ENCODE measurements at places on chromosomes 1 and 21.

DNA sequence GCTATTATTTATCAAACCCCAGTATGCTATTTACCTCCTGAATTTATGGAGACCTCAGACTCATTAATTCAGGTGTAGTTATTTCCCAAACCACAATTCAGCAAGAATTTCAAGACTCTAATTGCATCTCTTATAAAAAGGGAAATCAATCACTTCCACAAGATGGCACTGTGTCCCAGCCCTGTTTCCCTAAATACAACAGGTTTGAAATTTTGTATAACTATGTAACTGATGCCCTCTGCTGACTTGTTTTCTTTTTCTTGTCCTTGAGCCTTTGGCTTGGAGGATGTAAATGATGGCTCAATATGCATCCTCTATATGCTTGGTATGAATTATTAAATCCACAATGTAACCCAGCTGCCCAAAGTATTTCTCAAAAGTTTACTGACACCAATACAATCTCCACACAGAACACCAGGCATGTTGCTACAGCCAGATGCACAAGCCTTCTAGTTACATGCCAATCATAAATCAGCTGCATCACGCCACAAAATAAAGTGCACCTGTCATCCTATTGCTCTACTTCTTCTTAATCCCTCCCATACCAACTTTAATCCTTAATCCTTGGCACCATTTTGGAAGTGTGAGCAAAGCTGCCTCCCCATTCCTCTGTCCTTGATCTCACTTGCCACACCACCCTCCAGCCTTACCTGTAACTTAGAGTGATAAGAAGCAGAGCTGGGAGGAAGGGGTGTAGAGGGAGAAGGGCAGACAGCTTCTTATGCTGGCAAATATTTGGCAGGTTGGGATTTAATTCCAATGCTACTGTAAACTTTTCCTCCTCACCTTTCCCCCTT is 9.0 kb downstream of the C1orf105 start:
- DNase-seq = no peak

- DNase-seq = no peak
These were observed 24.4 kb upstream of the GNG4 start for GRCh38 chr1:235673981-235674380.

DNA sequence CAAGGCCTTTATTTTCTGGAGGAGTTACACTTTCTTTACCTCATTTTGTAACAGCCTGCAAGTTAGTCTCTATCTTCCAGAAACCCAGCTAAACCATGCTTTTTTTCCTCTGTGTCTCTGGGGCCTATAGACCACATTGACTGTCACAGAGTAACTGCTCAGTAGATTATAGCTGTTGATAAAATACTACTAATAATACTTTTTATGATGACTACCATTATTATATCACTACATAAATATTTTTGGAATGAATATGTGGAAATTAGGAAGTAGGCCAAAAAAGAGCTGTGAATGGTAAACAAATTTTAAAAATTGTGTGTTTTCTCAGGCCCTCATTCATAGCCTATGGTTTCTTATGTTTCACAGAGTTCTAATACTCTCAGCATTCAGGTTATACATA is 233.1 kb upstream of the USP24 start:
- DNase-seq = no peak

- no peak for DNase-seq
These were observed 2.4 kb downstream of the SPSB1 start for GRCh38 chr1:9294910-9295636.

DNA sequence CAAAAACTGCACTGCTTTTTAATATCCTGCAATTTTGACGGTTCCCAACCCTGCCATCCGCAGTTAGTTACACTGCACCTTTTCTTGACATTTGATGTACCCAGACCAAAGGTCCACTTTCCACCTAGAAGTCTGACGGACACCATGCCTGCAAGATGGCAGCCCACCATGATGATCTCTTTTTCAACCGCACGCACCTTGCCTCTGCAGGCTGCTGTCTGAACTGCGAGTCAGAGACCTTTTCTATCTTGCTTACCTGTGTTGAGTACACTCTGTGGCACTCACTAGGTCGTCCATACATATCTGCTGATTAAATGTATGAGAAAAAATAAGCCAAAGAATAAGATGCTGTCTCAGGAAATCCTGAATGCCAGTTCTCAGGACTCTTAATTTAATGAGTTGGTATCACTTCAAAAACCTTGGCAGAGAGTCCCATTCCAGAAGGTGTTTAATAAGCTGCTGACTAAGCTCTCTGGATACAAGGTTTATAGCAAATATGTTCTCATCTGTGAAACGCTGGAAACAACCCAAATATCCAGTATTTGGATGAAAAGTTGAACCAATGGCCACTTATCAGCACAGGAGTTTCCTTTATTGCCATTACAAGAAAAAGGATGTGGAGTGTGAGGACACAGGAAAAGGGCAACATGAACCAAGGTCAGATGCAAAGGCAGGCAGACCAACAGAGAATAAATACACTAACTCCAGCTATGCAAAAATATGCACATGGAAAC is 37.9 kb downstream of the GNG12 start:
- no peak for DNase-seq

DNA sequence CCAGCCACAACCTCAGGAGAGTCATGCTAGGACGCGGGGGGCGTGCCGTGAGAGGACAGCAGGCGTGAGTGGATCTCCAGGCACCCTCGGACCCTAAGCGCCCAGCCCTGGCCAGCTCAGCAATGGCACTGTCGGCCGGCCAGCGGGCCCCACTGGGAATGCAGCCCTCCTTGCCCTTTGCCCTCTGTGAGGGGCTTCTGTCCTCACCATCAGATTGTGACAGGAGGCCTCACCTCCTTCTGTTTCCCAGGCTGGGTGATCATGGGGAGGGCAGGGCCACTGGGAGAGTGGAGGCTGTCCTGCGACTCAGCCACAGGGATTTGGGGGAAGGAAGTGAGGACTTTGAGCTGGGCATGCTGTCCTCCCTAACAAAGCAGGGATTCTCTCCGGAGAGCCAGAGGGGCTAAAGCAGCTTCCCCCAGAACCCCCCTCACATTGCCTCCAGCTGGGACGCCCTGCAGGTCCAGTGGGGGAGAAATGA is 6.6 kb upstream of the LRRC3 start:
- DNase-seq = no peak

GRCh38 chr1:24111996-24112779 is at the start of gene MYOM3:
MYOM3 (minus strand) TSS chr1:24112135; CDS start chr1:24108636, 3,499 bp downstream.
- DNase-seq = peak; percentile 13

- DNase-seq = no peak
These were observed 166.4 kb downstream of the PSMG1 start for GRCh38 chr21:39016740-39017315.

GRCh38 chr1:156836041-156836654 is 19.5 kb upstream of the SH2D2A start:
- no peak for DNase-seq

DNA sequence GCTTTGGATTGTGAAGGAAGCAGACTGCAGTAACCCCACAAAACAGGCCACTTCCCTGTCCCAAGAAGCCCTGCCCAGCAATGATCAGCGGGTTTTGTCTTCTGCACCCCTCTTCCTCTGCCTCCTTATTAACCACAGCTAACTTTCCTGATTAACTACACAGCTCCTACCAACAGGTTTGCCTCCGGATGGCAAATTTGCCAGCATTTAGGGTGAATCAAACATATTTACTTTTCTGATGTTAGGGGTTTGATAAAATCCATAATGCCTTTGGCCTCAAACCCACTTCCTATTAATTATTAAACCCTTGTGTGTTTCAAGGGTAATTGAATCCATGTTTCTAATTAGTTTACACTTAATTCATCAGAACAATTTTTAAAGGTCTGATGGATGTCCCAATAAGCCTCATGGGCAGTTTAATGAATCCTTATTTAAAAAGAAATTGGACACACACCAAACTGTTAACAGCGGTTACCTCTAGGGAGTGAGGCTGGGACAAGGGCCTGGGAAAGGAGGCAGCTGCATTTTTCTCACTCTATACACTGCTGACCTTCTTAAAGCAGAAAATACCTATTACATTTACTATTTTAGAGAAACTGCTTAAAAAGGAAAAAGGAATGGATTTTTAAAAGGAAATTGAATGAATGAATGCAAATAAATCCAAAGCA is 91.9 kb downstream of the CSMD2 start:
- DNase-seq = no peak

GRCh38 chr1:115255154-115255553 is 82.9 kb downstream of the NGF start:
- DNase-seq = no peak

DNA sequence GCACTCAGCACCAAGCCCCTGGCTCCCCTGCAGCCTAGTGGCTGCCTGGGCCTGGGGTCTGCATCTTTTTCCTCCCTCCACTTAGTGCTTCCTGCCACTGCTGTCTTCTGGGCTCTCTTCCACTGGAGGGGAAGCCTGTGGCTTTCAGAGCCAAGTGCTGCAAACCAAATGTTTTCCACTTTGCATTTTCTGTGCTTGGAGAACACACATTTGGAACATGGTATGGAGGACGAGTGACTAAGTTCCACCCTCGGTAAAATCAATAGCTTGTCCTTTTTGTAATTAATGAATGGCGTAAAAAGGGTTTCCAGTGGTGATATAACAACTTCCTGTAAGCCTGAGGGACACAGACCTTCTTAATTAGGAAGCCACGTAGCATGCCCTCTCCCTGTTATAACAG is 10.1 kb upstream of the GPR153 start:
- no peak for DNase-seq

DNA sequence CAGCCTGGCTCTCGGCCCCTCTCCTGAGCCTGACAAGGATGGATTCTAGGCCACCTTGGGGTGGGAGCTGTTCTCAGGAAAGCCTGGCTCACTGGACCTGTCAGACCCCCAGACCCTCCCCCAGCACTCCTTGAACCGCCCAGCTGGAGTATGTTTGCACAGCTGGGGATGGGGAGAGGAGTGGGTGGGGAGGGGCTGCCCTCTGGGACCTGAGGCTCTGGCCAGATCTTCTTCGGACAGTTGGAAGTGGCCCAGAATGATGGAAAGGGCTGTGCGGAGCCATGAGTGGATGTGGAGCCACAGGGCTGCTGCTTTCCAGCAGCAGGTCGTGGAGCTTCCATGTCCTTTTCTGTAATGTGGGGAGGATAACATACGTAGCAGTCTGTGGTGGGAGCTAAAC is 43.0 kb upstream of the TRABD2B start:
- DNase-seq = no peak

DNA sequence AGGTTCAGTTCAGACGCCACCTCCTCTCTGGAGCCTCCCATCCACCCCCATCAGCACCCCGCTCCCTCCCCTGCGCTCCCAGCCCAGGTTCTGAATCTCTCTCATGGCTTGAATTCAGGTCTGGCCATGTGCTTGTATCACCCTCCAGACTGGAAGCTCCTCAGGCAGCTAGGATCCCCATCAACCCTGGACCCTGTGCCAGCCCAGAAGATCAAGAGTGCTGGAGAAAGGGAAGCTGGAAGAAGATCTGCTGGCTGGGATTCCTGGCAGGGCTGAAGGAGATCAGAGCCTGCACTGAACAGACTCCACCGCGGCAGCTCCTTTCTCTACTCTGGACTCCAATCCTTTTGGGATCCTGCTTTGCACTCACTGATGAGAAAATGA is 11.7 kb upstream of the TINAGL1 start:
- DNase-seq = no peak

DNA sequence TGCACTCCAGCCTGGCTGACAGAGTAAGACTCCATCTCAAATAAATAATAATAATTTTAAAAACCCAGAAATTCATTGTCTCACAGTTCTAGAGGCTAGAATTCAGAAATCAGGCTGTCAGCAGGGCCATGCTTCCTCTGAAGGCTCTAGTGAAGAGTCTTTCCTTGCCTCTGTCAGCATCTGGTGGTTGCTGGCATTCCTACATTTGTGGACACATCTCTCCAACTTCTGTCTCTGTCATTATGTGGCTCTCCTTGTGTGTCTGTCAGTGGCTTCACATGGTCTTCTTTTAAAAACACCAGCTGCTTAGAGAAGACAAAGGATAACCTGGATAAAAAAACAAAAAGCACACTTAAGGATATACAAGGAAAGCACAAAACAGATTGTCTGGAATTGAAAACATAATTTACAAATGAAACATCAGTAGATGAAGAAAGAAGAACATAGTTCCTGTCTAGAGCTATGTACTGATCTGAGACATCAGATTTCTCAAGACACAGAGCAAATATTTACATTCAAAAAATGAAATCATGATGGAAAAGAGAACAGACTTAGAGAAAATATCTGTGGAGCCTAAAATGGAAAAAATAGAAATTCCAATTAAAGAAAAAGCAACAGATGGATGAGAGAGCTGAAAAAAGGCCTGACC is 32.7 kb upstream of the ASB17 start:
- no peak for DNase-seq

GRCh38 chr1:117308311-117308916 is 58.8 kb upstream of the MAN1A2 start:
- DNase-seq = no peak

All from occipital lobe (tissue), 3 donors.